ENCODE measurements at places on chromosomes 3 and 15.
A peak's percentile ranks its signal among the peaks of the same experiment; 100 is the strongest.

DNA sequence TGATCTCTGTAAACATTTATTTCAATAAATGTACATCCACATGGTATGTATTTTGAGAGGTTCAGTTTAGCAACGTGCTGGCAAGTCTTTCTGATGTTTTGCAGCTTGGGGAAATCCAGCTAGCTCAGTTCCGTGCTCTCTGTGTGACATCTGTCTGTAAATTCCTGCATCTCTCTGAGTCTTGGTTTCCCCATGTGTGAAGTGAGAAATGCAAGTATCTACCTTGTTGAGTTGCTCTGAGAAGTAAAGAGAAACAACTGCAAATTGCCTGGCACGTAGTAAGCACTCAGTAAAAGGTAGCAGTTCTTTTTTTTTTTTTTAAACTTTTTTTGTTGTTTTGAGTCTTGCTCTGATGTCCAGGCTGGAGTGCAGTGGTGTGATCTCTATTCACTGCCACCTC, 30.2 kb upstream of the MORF4L1 start:
- no peak for DNase-seq

DNA sequence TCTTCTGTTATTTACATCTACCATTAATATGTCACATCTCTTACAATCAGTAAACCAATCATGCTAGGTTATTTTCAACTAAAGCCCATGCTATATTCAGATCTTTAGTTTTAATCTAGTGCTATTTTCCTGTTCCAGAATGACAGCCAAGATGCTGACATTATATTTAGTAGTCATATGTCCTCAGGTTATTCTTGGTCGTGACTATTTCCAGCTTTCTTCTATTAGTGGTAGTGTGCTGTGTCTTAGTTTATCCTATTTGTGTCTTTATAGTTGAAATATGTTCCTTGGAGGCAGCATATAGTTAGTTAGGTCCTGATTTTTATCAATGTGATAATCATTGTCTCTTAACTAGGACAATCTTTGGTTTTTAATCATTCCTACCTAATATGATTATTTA, 566.5 kb downstream of the CADM2 start:
- DNase-seq: no peak

DNA sequence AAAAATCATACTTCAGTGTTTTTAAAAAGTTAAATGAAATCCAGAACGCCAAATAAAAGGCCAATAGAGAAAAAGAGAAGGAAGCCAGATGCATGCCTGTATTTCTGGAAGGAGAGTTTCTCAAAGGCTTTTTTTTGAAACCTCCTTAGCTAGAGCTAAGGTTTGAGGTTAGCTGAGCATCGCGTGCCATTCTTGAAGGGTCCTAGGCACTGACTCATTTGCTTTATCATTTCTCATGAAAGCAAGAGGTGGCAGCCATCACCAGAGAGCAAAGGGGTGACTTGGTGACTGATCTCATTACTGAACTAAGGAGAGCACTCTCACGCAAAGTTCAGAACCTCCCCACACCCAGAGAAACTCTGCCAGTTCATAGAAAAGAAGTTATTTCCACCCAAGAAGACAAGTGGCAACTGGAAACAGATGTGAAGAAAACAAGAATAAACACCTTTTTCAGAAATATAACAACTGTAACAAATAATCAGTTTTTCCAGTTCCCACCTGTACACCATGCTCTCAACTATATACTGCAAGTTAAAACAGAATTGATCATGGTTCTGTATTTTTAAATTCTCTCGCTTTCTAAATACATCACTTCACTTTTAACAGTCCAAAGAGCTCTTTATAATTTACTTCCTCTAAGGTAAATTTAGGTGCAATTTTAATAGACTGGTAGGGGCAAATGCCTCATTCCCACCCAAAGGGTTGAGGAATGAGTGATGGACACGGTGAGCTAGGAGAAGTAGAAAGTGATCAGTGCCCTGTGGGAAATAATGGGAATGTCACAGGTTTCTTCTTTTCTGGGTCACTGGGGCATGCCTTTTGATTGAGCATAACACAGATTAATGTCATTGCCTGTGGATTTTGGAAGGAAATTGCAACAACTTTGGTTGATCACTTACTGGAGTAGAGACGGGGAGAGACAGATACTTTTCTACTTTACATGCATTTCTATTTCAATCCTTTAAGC, 24.7 kb downstream of the GPR15 start:
- peak; percentile 87 for DNase-seq

DNA sequence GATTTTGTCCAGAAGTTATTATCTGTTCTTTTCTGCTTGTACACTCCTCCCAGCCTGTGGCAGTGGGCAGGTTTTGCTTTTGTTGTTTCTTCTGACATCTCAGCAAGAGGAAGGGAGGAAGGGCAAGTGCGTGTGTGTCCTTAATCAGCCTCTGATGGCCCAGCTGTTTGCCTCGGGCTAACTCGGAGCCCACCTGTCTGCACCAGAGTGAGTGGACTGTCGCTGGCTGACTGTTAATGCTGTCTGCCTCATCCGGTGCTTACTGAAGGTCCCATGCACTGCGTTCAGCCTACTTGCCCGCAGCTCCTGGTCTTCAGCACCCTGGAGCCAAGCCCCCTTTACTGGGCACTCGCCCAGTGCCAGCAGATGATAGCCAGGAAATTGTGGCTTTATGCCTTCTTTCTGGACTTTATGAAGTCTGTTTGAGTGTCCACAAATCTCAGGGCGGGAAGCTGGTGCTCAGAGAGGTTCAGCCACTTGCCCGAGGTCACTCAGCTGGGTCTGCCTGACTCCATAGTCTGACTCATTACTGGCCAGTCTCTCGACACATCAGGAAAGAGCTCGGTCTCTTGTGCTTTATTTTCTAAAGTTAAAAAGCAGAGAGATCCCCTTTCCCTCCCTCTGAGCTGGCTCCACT, 89.5 kb downstream of the CHRNA7 start:
- no peak for DNase-seq

- DNase-seq: no peak
Measured at GRCh38 chr15:99371180-99372103, 120.2 kb downstream of the LRRC28 start.

- no peak for DNase-seq
Measured at GRCh38 chr15:85492406-85492805, 112.0 kb downstream of the AKAP13 start.

All from activated naive CD4-positive, alpha-beta T cell treated with anti-CD3 and anti-CD28 coated beads for 36 hours (primary cell).